Pons (tissue), 1 donor: ENCODE measurements at places on chromosomes 2 and 18.

DNA sequence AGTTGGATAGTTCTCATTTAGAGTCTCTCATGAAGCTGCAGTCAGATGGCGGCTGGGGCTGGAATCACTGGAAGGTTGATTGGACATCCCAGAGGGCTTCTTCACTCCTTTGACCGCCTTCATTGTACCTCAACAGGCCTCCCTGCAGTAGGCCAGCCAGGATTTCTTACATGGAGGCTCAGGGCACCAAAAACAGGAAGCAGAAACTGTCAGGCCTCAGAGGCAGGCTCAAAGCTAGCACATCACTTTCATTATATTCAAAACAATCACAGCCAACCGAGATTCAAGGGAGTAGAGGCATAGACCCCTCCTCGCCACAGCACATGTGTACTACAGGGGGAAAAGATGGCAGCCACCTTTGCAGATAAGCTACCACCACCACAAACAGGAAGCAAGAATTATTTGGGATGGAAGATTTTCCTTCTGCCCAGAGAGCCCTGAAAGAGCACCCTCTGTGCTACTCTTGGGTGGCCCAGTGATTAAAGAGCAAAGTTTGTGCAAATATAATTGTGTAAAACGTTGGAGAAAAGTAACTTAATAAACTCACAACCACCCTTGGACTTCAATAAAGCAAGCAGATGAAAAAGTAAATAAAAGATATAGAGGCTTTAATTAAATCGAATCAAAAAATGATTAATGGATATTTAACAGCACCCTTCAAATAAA is 155.3 kb downstream of the GFPT1 start:
- no peak for DNase-seq

DNA sequence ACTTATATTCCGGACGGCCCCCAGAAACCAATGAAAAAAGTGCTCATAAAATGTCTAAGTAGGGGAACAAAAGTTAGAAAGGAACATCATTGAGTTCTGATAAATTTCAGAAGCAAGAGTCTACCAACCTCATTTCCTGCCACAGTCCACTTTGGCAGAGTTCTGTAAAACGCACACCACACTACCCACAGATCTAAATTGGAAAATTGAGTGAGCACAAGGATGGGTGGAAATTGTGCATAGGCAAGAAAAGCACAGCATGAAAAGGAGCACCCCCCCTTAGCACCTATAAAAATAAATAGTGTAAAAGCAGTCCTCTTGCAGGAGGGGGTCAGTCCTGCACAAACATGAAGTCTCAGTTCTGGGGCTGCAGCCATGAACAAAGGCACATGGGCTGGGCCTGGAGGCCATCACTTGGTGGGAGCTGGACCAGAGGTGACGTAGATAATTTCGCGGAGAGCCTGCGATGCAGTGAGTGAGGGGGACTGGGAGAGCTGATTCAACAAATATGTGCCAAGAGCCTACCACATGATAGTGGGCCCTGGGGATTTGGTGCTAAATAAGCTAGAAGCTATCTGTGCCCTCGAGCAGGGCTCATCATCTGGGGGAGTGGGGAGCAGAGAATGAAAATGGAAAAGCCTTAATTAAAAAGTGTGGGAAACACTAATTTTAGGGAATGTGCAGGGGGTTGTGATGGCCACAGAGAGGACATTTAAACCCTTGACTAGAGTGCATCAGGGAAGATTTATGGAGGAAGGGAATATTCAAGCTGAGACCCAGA is 48.9 kb upstream of the SPP2 start:
- DNase-seq, result no peak

- no peak for DNase-seq
Observed at GRCh38 chr2:95278051-95278471, 3.8 kb downstream of the PROM2 start.

GRCh38 chr2:6863792-6864191 is 1.9 kb downstream of the CMPK2 start:
- no peak for DNase-seq

- peak; percentile 75 for DNase-seq
Observed at GRCh38 chr18:78073275-78073674, 823.6 kb downstream of the GALR1 start.

DNA sequence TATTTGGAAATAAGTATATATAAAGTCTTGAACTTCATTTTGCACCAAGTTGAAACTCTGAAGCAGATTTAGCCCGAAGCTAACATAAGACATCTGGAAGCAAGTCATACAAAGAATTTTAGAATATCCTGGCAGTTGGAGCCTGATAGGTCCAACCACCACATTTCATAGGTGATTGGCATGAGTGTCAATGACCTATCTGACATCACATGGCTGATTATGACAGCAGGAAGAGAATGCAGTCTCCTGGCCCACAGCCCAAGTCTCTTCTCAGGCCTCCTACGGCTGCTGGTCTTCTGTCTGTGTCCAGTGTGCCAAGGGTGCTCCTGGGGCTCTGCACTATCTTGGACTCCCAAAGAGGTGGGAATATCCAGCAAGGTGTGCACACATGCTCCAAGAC is 325.7 kb upstream of the ACVR2A start:
- DNase-seq, result no peak

DNA sequence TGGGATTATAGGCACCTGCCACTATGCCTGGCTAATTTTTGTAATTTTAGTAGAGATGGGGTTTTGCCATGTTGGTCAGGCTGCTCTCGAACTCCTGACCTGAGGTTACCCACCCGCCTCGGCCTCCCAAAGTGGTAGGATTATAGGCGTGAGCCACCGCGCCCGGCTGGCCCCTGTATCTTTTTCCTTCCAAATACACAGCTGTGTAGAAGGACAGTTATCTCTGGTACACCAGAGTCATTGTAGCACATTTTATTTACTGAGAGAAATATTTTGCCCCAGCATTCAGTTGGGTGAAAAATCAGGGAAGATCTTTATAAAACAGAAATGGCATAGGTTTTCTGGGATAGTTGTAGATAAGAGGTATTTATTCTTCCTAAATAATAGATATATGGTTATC is 23.5 kb upstream of the POLR1B start:
- no peak for DNase-seq

DNA sequence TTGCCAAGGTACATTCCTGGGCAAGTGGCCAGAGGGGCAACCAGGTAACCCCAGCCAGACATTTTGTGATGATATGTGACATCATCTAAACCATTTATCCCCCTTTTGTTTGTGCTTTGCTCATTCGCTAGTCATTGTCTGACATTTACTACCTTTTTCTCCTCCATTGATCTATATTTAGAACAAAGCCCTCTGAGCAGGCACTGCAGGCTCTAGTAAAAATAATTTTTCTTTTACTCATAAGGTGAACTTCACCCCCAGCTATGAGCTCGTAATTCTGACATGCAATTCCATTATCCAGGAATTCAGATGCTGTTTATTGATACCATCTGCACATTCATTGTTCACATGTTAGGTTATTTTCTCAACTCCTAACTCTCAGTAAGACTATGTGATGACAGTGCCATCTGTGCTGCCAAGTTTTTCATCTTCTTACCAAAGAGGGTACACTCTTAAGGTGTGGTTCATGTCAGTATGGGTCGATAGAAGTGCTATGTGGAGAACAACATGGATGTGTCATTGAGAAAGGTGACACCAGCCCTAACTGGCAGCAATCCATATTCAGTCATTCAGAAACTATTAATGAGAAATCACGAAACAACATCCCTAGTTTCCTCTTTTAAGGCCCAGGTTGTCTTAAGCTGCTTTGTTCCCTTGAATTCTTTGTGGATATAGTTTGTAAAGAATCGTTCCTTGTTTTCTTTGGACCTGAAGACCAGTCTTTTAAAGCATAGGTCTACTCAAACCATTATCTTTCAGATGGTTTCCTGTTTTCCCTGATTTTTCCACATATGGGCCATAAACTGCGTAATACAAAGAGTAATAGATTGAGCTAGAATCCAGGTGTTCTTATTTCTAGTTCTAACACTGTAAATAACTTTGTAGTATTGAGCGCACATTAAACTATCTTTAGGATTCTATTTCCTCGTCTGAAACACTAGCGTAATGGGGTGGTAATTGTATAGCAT is 978.1 kb upstream of the CDH2 start:
- DNase-seq, result no peak

- DNase-seq, result no peak
Observed at GRCh38 chr2:107688135-107688534, 138.6 kb upstream of the RGPD4 start.

DNA sequence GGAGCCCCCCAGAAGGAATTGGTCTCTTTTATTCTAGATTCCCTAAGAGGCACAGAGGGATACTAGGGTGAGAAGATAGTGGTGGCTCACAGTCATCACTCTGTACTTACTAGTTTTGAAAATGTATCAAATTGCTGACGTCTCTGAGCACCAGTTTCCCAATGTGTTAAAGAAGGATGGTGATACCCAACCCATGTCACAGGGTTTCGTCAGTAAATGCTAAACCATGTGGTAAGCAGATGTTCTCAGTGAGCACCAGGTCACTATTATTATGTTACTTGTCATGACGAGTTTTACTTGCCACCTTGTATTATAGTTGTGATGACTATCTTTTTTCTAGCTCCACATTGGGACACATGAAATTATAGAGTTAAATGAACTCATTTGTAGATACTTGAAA is 54.7 kb downstream of the NEDD4L start:
- no peak for DNase-seq

GRCh38 chr18:47035156-47035671 is at the start of gene ELOA2:
ELOA2 (minus strand) TSS chr18:47035621; CDS start chr18:47035264, 357 bp downstream.
- DNase-seq, result no peak
